Stimulated activated CD4-positive, alpha-beta T cell treated with anti-CD3 and anti-CD28 coated beads, Interleukin-12 subunit alpha, Interleukin-12 subunit beta, amount 100 ng/mL, for 4 hours (primary cell): ENCODE measurements at places on chromosomes 4 and X.
A peak's percentile ranks its signal among the peaks of the same experiment; 100 is the strongest.

- no peak for DNase-seq
Measured at GRCh38 chr4:552019-552418, 24.1 kb downstream of the TMEM271 start.

DNA sequence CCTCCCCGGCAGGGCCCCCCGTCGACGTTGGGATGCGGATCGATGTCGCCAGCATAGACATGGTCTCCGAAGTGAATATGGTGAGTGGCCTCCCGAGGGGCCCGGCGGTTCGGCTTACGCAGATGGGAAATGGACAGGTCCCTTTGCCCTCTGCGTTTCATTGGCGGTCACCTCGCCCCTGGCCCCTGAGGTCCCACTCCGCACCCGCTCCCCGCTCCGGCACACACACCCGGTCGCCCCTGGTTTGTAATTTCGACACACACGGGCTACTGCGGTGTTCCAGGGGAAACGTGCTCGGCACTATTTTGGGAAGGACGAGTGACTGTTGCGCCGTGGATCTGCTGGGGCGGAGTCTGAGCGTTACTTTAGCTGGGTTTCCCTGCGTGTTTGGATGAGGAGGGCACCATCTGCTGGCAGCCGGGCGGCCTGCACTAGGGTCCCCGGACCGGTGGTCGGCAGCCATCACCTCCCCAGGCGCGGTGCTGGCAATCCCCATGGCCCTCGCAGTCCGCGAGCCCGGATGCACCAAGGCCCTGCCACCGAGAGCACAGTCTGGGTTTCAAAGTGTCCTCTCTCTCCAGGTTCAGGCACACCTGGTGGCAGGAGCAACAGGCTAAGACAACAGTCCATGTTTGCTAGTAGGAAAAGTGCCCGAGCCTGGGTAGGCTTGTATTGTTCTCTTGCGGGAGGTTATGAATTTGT, 1.2 kb downstream of the GABRB1 start:
- peak; percentile 23 for DNase-seq

DNA sequence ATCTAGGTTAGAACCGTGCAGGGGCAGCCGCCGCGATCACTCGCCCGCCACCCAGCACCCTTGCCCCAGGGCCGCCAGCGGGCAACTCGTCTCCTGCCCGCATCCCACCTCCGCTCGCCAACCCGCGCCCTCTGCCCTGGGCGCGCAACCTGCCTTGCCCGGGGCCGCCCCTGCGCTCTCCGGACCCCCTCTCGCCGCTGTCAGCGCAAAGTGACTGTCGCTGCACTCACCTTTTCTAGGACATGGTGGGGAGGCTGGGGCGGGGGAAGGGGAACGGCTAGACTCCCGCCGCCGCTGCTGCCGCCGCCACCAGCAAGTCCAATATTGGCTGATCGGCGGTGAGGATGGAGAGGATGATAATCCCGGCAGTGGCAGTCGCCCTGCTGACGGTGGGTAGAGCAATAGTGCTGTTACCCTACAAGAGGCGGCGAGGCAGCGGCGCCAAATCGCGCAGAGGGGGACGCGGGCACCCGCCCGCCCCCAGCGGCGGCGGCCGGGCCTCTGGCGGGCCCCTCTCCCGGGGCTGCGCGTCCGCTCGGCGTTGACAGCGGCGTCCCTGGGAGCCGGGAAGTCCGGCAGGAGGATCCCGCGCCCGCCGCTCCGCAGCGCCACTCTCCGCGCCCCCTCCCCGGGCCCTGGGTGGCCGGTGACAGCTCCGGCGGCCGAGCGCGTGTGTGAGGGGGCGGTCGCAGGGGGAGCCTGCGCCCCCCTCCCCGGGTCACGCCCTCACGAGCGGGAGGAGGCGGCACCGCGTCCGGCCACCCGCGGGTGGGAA, 2.3 kb upstream of the NR3C2 start:
- DNase-seq = peak; percentile 28

DNA sequence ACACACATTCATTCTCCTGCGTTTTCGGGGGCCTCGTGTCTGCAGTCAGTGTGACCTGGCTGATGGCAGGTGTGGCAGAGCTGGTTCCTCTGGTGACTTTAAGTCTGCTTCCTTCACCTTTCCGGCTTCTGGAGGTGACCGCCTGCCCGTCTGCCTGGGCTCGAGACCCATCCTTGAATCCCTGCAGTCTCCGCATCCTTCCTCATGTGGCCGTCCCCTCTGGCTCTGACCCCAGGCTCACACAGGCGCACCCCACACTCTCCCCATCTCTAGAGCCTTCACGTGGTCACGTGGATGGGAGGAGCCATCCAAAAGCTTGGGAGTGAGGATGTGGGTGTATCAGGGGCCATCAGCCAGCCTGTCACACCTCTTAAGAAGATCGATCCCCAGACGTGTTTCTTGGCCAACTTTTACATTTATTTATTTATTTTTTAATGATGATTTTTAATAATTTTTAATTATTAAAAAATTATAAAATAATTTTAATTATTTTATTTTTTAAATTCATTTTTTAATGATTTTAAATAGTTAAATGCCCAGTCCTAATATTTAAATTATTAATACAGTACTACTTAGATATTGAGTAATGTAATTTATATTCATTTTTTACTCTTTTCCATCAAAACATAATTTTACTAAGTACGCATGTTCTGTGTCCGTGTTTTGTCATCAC, 20.9 kb downstream of the RGS12 start:
- DNase-seq = no peak

- no peak for DNase-seq
Measured at GRCh38 chrX:154358011-154358410, 16.4 kb downstream of the FLNA start.

GRCh38 chrX:69029771-69030170, 135.5 kb downstream of the PJA1 start:
- no peak for DNase-seq

GRCh38 chr4:128427832-128428366, 140.3 kb upstream of the PGRMC2 start:
- DNase-seq = no peak

DNA sequence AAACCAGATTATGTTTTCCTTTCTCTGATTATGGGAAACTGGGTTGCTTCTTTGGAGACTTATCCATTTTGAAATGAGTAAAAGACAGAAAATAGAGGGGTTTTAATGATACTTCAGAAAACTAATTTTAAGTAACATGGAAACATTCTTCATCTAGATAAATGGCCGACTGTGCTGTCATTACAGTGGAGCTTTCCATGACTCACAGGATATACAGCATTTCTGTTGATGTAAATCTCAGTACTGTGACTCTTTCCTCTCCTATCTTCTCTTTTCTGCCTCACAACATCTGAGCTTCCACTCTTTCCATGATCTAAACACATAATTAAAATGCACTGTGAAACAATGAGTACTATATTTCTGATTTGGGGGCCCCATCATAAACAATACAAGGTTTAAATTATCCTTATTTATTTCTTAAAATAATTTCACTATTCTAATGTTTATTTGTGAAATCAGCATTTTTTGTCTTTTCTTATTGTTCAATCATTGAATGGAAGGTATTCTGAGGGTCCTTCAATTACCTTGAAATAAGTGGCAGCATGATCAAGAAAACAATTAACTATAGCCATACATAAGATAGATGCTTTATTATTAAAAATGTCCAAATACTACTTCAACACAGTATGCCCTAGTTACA, 19.3 kb downstream of the SEC24D start:
- no peak for DNase-seq

- peak; percentile 55 for DNase-seq
Measured at GRCh38 chrX:136147315-136147901, at the start of gene FHL1. FHL1 (plus strand) TSS chrX:136147533.

- no peak for DNase-seq
Measured at GRCh38 chr4:149751174-149751573, 64.5 kb downstream of the IQCM start.

GRCh38 chrX:155071694-155072280, 479 bp downstream of the BRCC3 start:
- DNase-seq = peak; percentile 5

DNA sequence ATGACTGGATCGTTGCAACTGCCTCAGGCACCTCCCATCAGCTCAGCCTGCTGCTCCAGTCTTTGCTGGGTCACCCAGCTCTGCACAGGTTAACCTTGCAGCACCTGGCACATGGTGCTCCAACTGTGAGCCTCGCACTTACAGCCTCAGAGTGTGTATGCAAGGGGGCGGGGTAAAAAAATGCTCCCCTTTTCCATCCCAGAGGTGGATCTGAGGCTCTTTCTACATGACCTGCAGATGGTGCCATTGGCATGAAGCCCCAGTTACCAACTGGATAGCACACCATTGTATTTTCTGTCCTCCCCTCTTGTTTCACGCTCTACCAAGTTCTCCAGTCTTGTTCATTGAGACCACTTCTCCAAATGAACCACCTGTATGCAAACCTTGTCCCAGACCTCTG, 46.2 kb upstream of the TRPC3 start:
- DNase-seq = no peak

DNA sequence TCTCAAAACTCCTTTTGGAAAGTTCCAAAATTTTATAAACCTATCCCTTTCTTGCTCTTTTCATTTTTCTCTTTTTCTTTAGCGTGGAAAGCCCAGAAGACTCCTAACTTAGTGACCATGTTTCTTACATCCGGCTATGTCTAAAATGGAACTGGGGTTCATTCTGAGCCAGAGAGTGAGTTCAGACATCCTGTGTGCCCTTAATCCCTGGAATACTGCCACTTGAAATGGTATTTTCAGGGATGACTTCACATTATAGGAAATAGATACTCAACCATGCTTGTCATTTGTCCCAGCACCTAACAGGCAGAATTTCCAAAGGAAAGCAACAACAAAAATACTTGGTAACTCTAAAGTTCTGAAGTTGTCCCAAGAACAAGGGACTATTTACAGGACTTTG, 379.6 kb downstream of the ARHGAP24 start:
- no peak for DNase-seq

DNA sequence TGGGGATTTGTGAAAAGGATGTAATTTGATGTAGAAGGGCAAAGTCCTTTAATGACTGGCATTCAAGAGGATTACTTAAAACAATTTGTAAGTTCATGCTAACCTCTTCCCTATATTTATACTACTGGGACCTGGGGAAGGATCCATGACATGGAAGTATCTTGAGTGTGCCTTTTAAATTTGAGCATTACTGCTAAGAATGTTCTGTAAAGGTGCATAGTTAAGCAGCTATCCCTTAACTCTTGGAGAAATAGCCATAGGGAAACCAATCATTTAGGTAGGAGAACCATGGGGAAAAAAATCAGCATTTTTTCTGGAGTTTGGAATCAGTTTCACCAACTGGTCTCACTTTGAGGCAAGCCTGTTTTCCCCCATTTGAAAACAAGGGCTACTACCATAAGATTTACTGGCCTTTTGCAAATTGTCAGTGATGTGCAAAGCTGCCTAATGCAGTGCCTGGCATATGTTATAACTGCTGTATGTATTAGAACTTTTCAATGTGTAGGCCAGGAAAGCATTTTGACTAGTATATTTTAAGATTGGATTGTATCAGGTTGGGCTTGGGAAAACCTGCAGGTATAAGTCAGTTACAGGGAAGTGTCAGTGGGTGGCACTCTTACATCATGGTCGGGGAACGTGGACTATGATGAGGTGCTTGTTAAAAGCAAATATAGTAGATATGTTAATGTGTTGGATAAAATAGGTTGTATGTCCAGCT, 72.1 kb downstream of the PRSS12 start:
- DNase-seq = no peak

DNA sequence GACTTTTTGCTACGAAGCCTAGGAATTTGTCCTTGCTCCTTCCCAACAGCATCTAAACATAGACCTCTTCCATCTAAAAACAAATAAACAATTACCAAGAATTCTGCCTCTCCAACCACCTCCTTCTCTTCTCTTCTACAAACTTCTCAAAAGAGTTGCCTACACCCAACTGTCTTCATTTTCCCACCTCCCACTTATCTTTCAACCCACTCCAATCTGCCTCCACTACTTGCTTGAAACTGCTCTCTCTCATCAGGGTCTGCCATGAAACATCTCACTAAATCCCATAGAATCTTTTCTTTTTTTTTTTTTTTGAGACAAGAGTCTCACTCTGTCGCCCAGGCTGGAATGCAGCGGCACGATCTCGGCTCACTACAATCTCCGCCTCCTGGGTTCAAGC, 902 bp upstream of the FGD1 start:
- no peak for DNase-seq

- DNase-seq = no peak
Measured at GRCh38 chr4:57099363-57099762, 10.8 kb downstream of the IGFBP7 start.

DNA sequence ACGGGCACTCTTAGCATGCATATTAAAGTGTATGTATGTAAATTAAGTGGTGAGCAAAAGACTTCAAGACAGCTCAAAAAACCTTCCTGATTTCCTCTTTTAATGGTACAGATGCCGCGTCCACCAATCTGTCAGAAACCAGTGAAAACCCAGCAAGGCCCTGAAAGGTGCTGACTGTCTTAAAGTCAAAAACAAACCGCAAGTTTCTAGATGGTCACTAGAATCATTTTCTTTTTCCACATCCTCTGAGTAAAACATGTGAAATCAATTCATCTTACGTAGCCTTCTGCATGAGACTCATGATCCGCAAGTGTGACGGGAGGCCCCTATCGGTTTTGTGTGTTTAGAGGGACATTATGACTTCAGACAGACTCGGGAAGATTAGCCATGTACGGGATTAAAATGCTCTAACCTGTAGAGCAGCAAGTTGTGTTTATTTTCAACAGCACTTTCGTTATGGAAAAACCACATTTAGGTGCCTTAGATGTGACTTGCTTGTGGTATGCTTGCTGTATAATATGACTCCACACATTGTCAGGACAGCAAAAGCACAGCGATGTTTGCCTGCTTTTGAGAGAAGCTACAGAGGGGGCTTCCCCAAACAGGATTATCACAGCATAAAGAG, 88.2 kb upstream of the STS start:
- no peak for DNase-seq

GRCh38 chrX:110248578-110248977, 69.3 kb downstream of the AMMECR1 start:
- DNase-seq = no peak

GRCh38 chr4:158621729-158622128, 50.0 kb downstream of the C4orf46 start:
- DNase-seq = no peak

- DNase-seq = no peak
Measured at GRCh38 chr4:53608649-53609048, 17.4 kb upstream of the LNX1 start.

GRCh38 chr4:99408346-99408745, 26.8 kb downstream of the ADH7 start:
- DNase-seq = no peak

DNA sequence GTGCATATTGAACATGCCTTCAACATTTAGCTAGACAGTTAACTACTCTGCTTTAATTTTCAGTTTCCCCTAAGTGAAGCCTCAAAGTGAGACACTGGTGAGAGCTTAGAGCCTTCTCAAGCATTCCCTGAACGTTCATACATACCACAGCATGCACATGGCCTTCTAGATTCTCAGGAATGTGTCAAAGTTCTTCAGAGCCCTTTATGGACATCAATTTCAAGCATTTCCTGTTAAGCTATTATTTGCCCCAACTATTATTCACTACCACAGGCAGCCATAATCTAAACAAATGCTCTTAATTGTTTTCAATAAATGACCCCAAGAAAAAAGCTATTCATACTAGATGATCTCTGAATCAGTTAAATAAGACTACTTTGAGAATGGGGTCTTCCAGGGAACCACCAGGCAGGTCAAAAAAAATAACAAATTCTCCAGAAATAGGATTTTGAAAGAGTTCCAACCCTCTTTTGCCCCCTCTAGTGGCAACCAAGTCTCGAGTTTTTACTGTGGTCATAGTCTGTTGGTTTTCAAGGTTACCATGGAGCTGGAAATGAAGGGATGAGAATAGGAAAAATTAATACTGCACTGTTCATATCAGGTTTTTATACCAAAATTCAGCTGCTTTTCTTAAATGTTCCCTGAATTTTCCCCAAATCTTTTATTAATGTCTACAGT, 235.4 kb downstream of the RAB28 start:
- DNase-seq = no peak

- DNase-seq = no peak
Measured at GRCh38 chrX:68665502-68665901, 18.0 kb downstream of the STARD8 start.
